ENCODE measurements at places on chromosomes 7 and 10.
A peak's percentile ranks its signal among the peaks of the same experiment; 100 is the strongest.

GRCh38 chr10:23613900-23614299 lies 175.0 kb downstream of the OTUD1 start:
- DNase-seq: no peak

DNA sequence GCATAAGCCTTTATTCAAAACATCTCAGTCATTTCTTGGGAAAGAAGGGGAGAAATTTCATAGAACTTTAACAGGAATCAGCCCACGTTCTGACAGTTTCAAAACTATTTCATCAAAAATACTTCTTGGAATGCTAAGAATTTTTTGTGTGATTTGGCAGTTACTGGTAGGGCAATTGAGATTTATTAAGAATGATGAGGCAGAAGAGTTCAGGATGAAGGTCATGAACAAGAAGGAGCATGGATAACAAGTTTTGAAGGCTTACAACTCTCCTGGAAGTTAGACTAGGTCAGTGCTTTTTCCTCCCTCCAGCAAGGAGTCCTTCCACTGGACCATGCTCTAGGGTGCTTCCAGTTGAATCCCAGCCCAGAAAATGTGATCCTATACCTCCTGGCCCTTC lies 569.9 kb downstream of the ANKRD7 start:
- no peak for DNase-seq

DNA sequence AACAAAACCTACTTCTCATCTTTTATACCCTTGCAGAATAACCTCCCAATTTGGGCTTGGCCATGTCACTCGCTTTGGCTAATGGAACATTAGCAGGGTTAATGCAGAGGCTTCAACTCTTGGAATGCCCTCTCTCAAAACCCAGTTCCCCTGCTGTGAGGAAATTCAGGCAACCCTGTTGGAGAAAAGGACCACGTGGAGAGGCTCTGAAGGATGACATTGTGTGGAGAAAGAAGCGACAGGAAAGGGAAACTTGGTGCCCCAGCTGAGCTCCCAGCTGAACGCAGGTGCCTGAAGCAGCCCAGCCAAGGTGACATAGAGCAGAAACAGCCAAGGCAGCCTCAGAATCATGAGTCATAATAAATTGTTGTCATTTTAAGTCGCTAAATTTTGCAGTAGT lies 214.2 kb upstream of the GHITM start:
- DNase-seq: no peak

DNA sequence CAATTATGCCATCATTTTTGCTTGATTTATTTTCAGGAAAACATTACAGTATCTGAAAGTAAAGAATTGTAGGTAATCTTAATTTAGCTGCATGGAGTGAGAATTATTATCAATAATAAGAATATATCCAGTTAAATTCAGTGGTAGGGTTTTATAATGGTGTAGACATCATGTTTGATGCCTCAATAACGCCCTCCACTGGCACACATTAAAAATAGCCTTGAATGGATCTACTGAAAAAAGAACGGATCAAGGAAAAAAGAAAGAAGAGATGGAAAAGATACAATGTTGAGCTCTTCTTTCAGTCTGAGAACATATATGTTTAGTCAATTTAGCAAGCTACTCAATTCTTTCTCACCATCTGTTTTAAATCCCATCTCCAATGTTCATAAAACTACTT lies 319.2 kb downstream of the CDC14C start:
- no peak for DNase-seq

- no peak for DNase-seq
Measured at GRCh38 chr10:93333278-93333978, 148.7 kb downstream of the MYOF start.

DNA sequence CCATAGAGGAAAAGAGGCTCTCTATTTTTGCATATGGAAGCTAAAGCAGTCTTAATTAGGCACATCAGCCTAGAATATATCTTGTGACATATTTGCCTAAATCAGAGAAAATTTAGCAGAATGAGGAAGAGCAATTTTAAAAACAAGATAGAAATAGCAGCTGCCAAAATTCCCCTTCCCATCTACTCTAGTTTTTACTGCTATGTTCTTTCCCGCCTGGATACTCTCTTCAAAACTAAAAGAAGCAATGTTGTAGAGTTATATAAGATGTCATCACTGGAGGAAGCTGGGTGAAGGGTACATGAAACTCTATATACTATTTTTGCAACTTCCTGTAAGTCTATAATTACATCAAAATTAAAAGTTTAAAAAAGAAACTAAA lies 87.0 kb downstream of the ARMH3 start:
- peak; percentile 67 for DNase-seq

GRCh38 chr7:30226614-30227268 lies 57.7 kb upstream of the ZNRF2 start:
- no peak for DNase-seq

GRCh38 chr10:72687035-72687434 lies 4.9 kb upstream of the MCU start:
- DNase-seq: no peak

DNA sequence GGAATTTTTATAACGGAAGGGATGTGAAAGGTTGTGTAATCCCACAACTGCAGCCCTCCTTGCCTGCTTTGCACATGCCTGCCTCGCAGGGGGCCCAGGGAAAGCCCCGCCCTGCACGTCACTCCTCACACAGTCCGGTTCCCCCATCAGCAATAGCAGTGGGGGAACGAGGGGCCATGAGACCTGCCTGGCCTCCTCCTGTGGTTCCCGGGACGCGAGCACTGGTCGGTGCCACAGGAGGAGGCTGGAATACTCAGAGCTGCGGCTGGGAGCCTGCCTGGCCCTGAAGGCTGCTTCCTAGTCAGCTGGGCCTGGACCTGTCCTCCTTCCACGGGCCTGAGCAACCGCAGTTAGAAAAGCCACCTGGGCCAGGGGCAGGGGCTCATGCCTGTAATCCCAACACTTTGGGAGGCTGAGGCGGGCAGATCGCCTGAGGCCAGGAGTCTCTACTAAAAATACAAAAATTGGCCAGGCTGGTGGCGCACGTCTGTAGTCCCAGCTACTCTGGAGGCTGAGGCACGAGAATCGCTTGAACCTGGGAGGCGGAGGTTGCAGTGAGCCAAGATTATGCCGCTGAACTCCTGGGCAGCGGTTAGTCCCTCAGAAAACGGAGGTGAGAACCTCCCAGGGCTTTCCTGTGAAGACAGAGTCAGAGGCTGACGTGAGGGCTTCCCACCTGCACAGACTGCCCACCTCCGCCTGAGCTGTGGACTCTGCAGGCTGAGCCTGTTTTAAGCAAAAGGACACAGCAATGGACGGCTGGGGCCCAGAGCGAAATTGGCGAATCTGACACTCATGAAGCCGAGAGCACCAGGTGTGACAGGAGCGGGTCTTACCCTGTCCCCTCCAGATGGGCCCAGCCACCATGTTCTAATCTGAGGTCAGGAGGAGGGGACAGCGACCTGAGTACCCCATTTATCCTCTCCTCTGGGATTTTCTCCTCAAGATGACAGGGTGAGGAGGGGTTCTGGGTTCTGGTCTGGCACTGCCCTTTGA lies 52.9 kb downstream of the VIPR2 start:
- no peak for DNase-seq

DNA sequence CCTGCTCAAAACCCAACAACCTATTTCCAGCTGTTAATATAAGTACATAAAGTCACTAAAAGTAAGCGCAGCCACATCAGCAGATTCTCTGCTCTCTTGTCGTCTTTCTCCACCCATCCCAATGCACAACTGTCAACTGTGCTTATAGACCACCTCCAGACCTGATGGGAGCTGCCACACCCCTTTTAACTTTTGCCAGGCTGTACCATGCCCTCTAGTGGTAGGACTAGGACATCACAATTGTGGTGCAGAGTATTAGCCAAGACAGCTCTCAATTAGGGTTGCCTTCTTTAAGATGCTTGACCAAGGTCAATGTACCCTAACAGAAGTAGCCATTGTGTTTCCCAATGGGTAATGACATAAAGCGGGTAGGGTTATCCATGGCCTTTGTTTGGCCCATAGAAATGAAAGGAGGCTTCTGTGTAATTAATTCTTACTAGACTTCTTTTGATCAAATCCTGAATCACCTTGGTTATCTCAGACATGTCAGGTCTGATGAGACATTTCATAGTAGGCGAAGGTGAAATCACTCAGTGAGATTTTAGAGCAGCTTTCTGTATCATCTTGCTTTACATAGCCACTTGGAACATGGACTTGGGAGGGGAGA lies 68.1 kb downstream of the SCRN1 start:
- DNase-seq: peak; percentile 72

DNA sequence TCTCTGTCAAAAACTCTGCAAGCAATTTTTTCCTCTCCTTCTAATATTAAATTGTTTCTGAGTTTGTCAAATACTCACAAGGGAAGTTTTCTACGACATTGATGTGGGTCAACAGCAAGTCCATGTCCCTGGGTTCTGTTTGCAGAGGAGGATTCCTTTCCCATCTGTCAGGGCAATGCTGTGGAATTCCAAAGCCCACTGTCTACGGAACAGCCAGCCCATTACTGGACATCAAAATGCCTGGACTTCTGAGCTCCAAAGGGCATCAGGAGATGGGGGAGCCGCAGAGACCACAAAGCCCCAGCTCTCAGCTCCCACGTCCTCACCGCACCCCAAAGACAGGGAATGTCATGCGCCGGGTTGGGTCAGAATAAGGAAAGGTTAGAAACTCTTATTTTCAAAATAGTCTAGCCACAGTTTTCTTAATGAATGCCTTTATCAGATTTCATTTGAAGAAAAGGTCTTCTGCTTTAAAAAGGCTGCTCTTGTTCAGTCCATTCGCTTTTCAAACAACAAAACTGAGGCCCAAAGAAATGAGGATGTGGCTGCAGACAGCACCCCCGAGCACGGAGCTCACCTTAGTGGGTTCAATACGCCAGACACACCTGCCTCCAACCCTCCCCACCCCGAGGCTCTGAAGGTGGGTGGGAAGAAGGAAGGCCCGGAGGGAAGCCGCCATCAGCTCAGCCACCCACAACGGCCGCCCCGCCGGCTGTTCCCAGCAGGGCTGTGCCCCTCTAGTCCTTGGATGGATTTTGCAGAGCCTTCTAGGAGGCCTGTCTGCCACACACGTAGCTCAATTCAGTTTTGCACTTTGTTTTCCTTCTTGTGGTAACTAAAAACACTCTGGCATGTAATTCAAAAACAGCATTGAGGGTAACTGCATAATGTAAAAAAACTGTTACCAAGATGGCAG lies 44.7 kb downstream of the PTPRN2 start:
- no peak for DNase-seq

DNA sequence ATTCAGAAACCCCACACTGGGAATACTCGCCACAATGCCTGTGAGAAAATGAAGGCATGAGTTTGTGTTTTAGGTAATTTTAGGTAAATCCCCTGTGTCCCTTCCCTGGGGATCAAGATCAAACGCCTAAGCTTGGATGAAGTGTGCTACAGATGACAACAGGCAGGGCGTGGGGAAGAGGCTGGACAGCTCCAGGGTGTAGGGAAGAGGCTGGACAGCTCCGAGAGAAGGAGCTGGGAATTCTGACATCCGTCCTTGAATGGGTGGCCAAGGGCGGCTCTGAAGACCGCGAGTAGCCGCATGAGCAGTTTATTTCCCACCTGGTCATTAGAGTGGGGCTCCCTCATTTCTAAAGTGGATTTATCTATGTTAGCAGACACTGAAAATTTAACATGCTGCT lies 109.7 kb downstream of the RAMP3 start:
- no peak for DNase-seq

GRCh38 chr7:107939573-107940489 lies 48.8 kb downstream of the DLD start:
- no peak for DNase-seq

DNA sequence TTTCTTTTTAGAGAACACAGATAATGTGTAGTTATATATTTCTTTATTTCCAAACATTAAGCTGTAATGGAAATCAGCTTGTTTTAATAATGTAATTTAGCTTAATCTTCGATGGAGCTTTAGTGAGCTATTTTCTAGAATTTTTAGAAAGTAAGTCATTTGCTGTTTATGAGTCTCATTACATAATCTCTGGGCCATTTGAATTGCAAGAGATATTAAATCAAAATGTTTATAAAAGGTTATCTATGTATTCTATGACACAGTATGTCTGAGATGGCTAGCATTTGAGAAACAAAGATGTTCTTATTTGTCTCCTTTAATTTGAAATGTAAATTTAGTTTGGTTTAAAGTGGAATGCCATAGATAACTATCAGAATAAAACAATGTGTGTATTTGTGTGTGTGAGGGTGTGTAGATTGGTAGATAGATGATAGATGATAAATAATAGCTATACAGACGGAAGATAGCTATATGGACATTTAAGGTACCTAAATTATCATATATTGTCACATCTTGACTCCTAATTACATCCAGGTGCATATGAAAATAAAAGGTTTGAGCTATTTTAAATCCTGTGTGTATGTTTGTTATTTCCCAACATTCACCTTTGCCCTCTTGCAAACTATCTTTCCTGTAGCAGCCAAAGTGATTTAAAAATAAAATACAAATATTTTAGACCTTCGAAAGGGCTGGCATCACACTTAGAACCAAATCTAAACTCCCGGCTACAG lies 478.0 kb upstream of the KLF6 start:
- DNase-seq: no peak

DNA sequence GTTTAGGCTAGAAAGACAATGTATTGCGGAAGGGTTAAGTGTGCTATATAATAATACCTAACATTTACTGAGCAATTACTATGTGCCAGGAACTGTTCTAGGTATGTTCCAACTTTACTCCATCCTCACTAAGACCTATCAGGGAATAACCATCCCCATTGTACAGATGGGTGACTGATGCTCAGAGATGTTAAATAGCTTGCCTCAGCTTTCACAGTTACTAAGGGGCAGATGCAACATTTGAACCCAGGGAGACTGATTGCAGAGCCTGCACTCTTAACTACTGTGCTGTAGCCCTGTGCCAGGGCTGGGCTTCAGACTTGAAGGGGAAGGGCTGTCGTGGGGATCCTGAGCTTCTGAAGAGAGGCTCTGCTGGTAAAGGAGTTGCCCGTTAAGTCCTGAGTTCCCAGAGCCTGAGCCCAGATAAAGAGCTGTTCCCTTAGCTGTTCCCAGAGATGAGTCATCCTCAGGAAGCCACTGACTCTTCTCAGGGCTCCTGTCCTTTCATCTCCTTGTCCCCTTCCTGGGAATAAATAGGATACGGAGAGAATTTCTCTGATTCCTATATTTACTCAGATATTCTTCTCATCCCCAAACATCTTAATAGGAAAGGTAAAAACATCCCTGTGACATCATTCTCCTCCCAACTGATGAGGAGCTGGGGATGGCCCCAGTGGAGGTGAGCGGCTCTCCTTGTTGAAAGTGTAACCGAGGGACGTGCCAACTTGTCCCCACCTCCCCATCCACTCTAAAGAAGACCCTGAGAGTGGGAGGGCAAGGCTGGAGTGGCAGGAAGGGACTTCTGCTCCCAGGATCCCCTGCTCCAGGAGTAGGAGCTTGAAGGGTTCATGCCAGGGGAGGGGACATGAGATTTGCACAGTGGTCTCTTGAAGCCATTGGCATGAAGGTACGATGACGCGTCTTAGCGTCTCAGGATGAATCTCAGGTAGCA lies 28.0 kb upstream of the HABP2 start:
- no peak for DNase-seq

- no peak for DNase-seq
Measured at GRCh38 chr10:354901-355617, 219.8 kb downstream of the ZMYND11 start.

- no peak for DNase-seq
Measured at GRCh38 chr10:100803492-100803891, 58.1 kb downstream of the PAX2 start.

All from suppressor macrophage (primary cell).